ENCODE measurements at places on chromosomes 6 and 20.

GRCh38 chr20:8755340-8756118, 313.4 kb upstream of the PLCB4 start:
- DNase-seq: no peak

DNA sequence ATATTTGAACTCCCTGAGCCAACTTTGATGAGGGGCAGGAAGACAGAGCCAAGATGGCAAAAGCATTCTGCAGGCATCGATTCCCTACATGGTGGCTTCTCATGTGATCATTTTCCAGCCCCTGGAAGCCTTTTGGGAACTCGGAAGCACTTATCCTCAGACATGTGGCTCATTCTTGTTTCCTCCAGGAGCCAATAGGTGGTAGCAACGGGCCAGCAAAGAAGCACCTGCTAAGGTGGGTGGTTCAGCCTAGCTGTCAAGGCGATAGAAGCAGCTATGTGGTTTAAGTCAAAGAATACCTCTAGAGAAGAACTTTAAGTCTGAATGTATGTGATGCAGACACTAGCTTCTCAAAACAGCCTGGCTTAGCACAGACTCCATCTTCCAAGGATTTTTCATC, 64.9 kb upstream of the PAX1 start:
- DNase-seq: no peak

- no peak for DNase-seq
Measured at GRCh38 chr6:155309150-155309549, 5.1 kb downstream of the TFB1M start.

- DNase-seq: no peak
Measured at GRCh38 chr20:14477125-14477524, 139.7 kb upstream of the FLRT3 start.

- no peak for DNase-seq
Measured at GRCh38 chr6:18511211-18511610, 124.1 kb downstream of the RNF144B start.

- DNase-seq: no peak
Measured at GRCh38 chr6:46651006-46651405, 1.6 kb downstream of the CYP39A1 start.

- no peak for DNase-seq
Measured at GRCh38 chr20:57838670-57839151, 128.9 kb upstream of the PMEPA1 start.

DNA sequence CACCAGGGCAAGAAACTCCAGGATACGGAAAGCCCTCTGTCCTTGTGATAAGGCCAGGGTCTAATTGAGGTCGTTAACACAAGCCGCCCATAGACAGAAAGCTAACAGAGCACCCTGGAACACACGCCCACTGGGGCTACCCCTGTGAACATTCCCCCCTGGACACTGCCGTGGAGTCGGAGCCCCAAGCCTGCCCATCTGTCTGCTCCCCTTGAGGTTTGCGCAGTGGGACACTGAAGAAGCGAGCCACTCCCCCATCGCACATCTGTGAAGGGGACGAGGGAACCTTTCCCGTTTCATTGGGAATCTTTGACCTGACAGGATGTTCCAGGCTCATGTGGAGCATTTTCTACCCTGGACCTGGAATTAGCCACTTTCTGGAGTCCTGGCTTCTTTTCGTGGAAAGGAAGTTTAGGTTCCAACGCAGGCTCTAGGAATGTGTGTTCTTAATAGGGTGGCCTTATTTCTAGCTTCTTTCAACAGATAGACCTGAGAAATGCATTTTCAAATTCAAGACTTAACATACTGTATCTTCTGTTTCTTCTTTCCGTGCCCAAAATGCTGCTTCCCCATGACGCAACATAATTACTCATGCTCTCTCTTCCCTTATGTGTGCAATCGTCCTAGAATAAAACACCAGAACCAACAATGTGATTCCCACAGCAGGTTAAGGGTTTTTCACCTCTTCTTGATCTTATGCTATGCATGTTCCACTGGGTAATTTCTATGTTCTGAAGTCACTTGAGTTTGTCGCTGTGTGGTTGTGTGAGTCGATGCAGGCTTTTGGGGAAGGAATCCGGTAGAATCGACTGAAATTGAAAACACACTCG, 161.1 kb downstream of the ERMARD start:
- DNase-seq: no peak

GRCh38 chr6:56580271-56580670, 62.4 kb downstream of the DST start:
- no peak for DNase-seq

GRCh38 chr6:35725081-35725708, 11.6 kb upstream of the ARMC12 start:
- DNase-seq: no peak

DNA sequence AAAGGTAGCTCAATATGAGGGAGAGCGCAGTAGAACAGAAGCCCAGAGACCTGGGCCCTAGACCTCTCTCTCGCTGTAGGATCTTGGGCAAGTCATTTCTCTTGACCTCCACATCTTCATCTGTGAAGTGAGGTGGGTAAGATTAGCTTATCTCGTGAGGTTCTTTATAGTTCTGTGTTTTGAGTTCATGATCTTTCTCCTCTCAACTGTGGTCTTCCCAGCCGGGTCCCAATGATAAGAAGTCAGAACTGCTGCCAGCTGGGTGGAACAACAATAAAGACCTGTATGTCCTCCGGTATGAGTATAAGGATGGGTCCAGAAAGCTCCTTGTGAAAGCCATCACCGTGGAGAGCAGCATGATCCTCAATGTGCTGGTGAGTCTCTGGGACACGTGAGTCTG, 6.9 kb downstream of the PSMF1 start:
- DNase-seq: no peak

DNA sequence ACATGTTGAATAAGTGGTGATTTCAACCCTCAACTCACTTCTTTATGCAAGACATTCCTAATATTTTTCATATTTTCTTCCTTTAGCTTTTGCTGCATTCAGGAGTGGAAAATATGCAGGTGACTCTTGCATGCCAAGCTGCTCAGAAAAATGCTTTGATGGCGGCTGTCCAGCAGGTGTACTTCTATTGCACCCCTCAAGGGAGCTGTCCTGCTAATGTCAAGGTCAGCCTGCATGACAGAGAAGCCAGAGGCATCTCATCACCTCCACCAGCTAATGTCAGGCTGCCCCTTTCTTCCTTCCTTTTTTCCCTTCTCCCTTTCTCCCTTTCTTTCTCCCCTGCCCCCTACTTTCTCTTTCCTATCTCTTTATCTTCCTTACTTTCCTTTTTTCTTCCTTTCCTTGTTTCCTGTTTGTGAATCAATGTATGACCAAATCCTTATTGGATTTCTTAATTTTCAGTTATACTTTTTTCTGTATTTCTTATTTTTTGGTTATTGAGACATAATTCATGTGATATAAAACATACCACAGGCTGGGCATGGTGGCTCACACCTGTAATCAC, 112.2 kb downstream of the CD164 start:
- DNase-seq: no peak

- no peak for DNase-seq
Measured at GRCh38 chr6:100202417-100203194, 208.6 kb upstream of the MCHR2 start.

DNA sequence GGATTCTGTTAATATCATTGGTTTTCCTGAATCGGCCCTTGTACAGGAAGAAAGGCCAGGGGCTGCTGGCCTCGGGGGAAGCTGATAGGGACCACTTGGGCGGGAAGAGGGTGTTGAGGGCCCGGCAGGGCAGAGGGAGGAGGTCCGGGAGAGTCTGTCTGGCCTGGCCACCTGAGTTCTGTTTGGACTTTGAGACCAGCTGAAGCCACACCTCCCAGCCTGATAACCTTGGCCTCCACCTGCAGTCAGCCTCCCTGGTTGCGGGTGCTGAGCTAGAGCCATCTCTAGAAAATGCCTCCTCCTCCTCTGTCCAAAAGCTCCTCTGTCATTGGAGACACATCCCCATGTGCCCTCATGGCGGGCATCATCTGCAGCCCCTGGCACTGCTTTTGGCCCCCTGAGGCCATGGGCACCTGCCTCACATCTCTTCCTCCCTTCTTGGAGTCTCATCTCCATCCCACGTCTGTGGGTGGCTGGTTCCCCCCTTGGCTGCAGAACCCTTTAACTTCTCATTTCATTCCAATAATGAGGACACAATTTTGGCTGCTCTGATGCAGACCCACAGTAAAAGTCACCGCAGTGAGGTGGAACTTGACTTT, 16.6 kb downstream of the APCDD1L start:
- DNase-seq: no peak

- DNase-seq: no peak
Measured at GRCh38 chr6:67141005-67141404, 1434.0 kb upstream of the EYS start.

GRCh38 chr20:60402189-60403058, 444.2 kb downstream of the CDH26 start:
- DNase-seq: no peak

DNA sequence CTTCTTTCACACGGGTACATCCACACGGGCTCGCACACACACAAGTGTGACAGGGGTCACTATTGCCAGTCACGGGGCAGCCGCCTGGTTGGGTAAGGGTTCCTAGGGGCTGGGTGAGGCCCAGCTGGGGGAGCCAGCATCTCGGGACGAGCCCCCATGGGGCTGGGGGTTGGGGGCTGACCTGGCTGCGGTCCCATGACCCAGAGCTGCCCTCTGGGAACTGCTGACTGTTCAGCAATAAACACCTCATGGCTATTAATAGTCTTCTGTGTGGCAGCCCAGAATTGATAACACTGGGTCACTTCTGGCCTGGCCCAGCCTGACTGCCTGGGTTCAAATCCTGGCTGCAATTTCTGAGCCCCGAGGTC, 23.8 kb downstream of the VEGFA start:
- DNase-seq: no peak

- DNase-seq: no peak
Measured at GRCh38 chr6:113396730-113397129, 460.4 kb upstream of the MARCKS start.

GRCh38 chr6:158837684-158838625, 18.8 kb upstream of the EZR start:
- no peak for DNase-seq

GRCh38 chr20:44071526-44072111, 115.4 kb downstream of the JPH2 start:
- DNase-seq: no peak

DNA sequence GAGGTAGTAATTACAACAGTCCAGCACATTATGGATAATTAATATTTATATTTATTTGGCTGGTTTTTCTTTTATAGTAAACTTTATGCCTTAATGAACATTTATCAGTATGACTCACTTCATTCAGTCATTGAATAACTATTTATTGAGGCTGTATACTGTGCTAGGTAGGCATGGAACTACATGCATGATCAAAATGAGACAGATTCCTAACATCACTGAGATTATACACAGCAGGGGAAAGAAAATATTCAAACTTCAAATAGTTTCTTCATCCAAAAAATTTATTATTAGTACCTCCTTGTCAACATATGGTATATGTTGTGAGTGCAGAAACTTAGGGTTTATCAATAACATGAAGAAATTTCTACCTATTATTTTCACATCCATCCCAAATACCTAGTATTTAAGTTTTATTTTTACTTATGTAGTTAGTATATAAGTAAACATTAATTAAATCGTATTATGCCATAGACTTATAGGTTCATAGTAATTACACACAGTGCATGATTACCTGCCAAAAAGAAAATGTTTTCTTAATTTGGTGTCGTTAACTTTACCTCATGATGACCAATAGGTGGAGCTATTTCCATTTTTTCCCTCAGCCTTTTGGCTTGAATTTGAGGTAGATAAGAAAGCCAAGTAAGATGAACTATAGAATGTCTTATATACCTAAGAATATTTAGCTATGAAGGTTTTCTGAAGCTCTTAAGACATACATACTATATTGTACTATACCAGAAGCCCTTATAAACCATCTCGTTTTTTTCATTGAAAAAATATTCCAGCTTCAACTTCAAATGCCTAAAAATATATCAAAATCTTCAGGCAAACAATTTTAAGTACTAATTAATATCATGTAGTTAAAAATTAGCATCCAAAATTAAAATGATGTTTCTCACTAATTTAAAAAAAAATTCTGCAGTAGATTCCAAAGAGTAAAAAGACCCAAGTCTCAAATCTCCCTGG, 12.5 kb upstream of the TMEM30A start:
- DNase-seq: no peak

DNA sequence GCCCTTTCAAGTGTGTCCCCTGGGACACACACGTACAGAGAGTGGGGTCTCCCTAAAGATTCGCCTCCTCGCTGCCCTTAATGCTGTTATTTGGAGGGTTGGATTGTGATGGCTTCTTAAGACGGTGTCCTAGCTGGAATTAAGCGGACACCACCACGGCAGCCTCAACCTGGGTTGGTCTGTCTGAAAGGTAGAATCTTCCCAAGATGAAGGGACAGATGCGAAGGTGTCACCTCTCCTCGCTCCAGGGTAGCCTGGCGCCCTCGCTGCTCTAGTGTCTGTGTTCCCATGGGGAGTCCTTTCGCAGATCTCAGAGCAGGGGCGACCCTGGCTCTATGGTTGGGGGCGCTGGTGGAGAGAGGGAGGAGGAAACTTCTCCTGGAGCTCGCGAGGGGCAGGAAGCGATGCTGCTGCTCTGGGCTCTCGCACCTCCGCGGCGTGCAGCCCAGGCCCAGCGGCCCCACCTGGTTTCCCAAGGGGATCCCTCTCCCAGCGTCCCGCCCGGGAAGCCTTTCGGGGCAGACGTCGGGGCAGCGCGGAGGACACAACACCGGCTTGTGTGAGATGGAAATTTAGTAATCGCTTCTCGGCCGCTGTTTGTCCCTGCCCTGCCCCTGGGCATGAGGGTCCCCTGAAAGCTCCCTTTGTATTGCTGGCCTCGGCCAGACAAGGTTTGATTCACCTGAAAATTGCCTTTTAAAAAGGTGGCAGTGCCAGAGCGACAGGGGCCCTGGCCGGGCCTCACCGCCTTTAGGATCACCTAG, 1.7 kb downstream of the RSPO3 start:
- DNase-seq: no peak

Data from stimulated activated CD8-positive, alpha-beta memory T cell treated with anti-CD3 and anti-CD28 coated beads, Interleukin-12 subunit alpha, Interleukin-12 subunit beta, amount 100 ng/mL, for 4 hours (primary cell).